Common myeloid progenitor, CD34-positive (primary cell): ENCODE measurements at places on chromosomes 12 and 14.

GRCh38 chr12:53123578-53124351 lies 20.5 kb downstream of the SOAT2 start:
- DNase-seq, result no peak

GRCh38 chr12:130633771-130634170 lies 82.3 kb downstream of the RIMBP2 start:
- DNase-seq, result no peak

DNA sequence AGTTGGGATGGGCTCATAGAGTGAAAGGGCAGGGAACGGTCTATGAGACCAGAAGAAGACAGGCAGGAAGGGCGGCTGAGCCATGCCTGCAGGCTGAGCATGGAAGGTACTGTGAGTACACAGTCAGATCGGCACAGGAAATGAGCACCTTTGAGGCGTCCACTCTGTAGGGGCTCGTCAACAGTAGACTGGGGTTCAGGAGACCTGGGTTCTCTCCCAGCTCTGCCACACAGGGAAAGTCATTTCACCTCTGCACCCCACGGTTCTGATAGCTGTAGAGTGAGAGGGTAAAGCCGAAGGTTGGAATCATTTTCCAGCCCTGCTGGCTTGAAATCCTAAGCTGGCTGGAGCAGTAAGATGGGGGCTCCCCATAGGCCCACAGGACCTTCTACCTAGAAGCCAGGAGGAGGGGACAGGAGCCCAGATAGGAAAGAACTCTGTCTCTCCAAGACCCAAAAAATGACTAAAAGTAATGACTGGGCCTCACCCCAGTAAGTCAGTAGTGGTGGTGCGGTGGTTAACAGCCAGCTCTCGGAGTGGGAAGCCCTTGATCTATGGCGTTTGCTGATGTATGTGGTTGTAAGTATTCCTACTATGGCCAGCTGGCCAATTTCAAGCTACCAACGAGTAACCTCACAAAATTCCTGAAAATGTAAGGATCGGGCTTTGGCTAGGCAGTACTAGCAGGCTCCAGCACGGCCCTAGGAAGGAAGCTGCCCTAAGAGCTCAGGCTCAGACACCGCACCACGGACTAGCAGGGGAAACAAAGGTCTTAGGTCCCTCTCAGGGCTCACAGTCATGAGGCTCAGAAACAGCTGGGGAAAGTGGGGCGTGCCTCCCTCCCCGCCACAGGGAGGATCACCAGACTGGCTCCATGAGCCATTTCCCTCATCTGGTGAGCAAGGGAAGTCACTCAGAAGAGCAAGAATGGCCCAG lies 10.3 kb upstream of the CD27 start:
- no peak for DNase-seq

DNA sequence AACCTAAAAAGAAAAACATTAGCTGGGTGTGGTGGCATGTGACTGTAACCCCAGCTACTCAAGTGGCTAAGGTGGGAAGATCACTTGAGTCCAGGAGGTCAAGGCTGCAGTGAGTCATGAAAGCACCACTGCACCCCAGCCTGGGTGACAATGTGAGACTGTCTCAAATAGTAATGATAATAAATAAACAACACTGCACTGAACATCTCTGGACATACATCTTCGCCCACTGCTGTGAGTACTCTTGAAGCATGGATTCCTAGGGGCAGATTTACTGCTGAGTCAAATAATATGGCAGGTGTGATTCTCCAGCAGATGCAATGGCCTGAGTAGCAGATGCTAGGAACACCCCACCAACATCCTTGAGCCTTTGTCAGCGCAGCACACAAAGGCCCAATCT lies 23.6 kb downstream of the ABCB9 start:
- DNase-seq, result no peak

- DNase-seq, result no peak
Measured at GRCh38 chr12:63206494-63206893, 55.5 kb upstream of the AVPR1A start.

DNA sequence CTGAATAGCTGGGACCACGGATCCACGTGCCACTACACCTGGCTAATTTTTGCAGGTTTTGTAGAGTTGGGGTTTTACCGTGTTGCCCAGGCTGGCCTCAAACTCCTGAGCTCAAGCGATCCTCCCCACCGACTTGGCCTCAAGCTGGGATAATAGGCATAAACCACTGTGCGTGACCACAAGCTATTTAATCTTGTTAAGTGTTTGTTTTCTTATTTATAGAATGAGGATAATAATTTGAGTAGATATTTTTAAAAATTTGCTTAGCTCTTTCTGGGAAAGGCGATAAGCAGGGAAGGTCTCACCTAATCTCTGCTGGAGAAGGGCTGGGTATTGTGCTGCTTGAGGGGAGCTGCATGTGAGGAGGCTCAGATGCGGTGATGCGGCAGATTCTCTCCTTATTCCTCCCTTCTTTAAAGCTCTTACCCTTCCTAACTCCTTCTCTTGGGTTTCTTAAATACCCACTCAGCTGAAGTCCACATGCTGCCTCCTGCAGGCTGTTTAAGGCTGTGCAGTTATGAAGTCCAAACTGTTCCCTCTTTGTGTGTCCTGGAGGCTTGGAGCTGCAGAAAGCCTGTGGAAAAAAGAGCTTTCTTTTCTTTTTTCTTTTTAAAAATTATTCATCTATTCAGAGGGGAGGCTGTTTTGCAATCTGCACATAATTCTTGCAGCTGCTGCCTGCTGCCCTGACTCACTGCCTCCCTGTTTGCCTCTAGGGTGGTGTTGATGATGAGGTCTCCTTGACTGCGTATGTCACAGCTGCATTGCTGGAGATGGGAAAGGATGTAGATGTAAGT lies 37.9 kb downstream of the A2ML1 start:
- DNase-seq, result peak; percentile 70

GRCh38 chr12:27602516-27602915 lies 78.5 kb downstream of the PPFIBP1 start:
- DNase-seq, result no peak

DNA sequence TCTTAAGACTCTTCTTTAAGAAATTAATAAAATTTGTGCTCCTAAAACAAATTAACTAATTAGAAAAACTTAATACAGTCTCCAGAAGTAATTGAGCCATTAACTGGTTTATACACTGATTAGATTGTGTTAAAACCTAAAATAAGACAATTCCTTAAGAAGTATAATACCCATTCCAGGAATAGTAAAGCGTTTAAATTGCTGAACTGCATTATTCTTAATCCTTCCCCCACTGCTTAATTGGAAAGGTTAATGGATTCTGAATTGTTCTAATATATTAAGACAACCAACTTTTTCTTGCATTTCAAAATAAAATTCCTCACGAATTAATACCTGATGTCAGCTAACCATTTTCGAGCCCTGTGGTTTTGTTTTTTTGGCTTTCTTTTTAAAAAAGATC lies 128.4 kb downstream of the KICS2 start:
- no peak for DNase-seq

DNA sequence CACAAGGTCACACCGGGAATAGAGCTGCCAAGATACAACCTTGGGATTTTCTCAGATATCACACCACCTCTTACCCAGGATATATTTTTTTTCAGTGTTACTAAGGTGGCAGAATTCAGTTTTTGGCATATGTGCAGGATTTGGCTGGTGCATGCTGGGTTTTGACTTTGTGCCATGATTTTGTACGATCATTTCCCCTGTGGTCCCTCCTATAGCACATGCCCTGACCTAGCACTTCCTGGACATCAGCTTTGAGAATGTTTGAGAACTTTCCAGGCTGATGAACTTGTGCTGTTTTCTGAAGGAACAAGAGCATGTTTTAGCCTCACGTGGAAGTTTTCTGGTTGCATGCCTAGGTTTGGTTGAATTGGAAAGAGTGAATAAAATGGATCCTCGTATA lies 11.0 kb upstream of the TBPL2 start:
- DNase-seq, result peak; percentile 45

GRCh38 chr12:98406378-98406777 lies 109.0 kb upstream of the TMPO start:
- no peak for DNase-seq

- DNase-seq, result no peak
Measured at GRCh38 chr12:125069616-125070015, 4.4 kb downstream of the AACS start.
